ENCODE measurements at places on chromosomes 13 and 19.

- DNase-seq = no peak
These were observed 502.3 kb downstream of the TBC1D4 start for GRCh38 chr13:74979703-74980102.

GRCh38 chr19:19422156-19422555 is 16.7 kb downstream of the GATAD2A start:
- DNase-seq = no peak

- no peak for DNase-seq
These were observed 10.9 kb downstream of the POLR2E start for GRCh38 chr19:1084024-1084868.

GRCh38 chr13:41917641-41918040 is 43.3 kb downstream of the VWA8 start:
- no peak for DNase-seq

GRCh38 chr19:3634496-3635045 is 8.0 kb upstream of the CACTIN start:
- no peak for DNase-seq

DNA sequence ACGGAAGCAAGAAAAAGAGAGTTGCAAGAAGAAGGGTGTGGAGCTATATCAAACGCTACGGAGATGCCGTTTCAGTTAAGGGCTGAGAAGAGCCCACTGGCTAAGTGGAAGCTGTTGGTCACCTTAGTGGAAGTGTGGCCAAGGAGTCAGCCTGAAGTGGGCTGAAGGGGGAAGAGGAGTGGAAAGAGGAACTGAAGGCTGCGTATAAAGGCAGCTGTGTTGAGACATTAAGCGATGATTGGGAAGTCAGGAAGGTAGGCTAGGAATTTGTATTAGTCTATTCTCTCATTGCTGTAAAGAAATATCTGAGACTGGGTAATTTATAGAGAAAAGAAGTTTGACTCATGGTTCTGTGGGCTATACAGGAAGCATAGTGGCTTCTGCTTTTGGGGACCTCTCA is 14.1 kb upstream of the FRY start:
- DNase-seq = no peak

DNA sequence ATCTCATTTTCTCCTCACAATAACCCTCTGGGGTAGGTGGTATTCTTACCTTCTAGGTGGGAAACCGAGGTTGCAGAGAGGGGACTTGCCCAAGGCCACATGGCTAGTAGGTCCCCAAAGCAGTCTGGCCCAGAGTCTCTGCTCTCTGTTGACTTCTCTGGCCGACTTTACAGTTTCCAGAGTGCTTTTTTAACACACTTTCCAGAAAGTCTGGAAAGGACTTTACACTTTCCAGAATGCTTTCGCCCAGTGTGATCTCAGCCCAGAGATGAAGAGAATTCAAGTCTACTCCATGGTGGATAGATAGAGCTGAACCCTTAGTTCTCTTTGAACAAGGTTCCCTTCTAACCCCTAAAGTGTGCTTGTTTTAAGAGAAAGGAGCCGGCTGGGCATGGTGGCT is 12.2 kb downstream of the ARHGAP35 start:
- no peak for DNase-seq
